ENCODE measurements at places on chromosomes 4 and X.

DNA sequence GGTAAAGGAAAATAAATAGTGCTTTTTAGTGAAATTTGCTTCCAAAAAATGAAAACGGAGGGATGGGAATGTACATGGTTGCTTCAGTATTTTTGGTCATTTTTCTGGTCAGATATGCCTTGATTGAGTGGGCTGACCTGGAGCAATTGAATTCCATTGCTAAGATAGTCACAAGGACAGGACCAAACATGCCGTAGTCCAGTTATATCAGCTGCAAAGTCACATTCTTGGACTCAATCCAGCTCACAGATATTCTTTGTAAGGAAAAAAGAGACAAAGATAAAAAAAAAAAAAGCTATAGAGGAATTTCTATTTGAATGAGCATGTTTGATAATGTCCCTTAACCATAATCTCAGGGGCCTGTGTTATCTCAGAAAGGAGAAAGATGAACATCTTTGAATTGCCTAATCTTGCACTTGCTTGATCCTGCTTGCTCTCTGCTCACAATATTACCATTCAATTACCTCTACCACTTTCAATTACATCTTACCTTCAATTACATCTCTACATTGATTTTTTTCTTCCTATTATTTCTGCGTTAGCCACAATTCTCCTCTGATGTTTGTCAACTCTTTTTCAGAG is 75.4 kb upstream of the PACRGL start:
- DNase-seq: peak; percentile 32

DNA sequence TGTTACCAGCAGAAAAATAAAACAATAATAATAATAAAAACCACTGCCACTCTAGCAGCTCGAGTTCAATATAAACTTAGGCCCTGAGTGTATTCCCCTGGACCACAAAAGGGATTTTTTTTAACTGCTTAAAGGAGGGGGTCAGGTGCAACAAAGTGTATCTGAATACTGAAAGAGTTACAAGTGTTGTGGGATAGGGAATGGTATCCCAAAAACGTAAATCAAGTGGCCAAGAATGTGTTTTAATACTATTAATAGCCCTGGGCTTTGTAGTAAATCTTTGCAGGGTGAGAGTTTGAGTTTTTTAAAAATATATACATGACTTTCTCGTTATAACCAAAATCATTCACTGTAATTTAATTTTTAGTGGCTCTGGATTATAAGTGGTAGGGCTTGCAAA is 860.1 kb upstream of the INTU start:
- DNase-seq: peak; percentile 59

DNA sequence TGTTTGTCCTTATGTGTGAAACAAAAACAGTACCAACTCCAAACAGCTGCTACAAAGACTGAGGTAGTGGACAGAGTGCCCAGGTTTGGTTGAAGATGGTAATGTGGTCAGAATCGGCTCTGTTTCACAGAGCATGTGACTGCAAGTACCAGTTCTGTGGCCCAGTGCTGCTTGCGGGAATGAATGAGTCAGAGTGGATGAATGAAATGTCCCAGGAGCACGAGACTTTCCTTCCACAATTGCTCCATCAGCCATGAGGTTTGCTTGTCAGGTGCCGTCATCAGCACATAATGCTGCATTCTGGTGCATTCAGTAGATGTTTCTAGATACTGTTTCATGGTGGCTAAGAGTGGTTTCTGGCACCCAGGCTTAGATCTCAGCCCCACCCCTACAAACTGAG is 84.2 kb downstream of the GPR143 start:
- peak; percentile 51 for DNase-seq

- peak; percentile 46 for DNase-seq
These were observed 48.5 kb downstream of the TSPAN5 start for GRCh38 chr4:98609934-98610333.

DNA sequence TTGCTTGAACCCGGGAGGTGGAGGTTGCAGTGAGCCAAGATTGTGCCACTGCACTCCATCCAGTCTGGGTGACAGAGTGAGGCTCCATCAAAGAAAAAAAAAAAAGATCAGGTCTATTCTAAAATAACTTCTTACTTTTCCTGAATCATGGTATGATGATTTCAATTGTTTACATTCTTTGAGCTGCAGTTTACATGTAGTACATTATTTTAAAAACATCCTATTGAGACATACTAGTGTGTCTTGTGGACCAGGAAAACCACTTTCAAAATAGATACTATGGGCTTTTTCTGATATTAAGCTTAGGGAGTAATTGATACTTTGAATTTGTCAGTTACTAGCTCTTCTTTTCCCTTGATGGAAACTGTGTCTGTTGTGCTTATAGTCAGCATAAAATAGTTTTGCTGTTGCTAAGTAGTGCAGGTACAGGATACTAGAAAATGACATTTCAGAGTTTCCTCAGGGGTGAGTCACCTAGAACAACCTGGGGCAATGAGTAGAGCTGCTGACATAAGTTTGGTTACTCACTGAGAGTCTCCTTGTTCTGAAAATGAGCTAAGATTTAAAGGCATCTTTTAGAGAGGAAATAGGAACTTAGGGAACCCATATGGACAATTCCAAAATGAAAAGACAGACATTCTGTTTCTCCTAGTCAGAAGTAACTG is 53.2 kb upstream of the C4orf54 start:
- DNase-seq: no peak

DNA sequence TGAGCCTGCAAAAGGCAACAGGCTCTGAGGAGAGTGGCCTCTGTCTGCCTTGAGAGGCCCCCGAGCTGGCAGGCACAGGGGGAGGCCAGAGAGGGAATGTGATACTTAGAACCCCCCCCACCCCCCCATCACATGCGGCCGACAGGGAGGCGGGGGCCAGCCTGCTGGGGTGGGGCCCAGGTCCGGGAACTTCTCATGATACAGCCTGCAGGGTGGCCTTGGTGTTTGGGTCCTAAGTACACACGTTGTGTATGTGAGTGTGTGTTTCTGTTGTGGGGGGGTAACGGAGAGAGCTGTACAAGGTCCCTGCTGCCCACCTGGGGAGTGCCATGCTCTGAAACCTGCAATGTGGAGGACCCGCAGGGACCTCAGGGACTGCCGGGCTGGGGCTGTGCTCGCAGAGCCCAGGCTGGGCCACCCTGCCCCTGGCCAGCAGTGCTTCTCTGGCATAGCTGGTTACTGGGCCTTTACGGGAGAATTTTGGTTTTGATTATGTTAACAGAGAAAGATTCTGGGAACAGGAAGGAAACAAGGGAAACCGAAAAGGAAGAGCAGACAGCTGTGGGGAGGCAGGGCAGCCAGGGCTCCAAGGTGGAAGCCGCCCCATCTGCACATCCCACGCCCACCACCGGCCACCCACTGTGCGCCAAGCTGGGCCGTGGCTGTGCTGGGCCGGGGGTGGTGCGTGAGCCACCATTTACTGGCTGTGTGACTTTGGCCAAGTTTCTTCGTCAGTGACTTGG is 19.9 kb downstream of the SH3BP2 start:
- DNase-seq: peak; percentile 41

All from EH (cell line).